Fibroblast of upper back skin (primary cell): ENCODE measurements at places on chromosomes 3 and 15.

DNA sequence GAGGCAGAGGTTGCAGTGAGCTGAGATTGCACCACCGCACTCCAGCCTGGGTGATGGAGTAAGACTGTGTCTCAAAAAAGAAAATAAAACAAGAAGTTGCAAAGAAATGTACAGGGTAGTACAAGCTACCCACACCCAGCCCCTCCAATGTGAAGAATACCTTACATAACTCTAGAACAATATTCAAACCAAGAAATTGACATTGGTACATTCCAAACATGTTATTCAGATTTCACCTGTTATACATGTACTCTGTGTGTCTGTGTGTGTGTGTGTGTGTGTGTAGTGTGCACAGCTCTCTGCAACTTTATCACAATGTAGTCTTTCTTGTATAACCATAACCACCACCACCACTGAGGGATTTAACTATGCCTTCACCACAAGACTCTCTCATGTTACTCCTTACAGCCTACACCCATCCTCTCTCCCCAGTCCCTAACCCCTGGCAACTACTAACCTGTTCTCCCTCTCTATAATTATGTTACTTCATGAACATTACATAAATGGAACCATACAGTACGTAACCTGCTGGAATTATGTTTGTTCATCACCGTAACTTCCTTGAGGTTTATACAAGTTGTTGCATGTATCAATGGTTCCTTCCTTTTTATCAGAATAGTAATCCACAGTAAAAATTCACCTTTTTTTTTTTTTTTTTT is 16.2 kb upstream of the TJP1 start:
- DNase-seq = no peak

- DNase-seq = no peak
These were observed 246.8 kb upstream of the TOPAZ1 start for GRCh38 chr3:43994657-43995546.

DNA sequence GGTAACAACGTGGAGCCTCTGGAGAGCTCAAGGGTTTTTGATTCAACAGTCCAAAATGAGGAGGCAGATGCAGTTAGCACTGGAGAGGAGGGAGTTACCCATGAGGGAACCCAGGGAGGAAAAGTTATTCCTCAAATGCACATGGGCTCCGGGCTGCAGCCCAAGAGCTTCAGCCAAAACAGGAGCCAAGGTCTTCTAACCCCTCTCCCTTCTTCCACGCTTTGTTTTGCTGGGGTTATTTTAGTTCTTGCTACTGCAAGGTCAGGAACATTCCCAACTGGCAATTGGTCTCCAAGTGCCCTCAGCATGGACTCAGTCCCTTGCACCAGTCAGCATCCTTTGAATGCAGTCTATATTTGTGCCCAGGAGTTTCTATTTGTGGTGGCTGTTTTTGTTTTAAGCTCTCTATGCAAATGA is 90.0 kb downstream of the TGFBR2 start:
- no peak for DNase-seq

DNA sequence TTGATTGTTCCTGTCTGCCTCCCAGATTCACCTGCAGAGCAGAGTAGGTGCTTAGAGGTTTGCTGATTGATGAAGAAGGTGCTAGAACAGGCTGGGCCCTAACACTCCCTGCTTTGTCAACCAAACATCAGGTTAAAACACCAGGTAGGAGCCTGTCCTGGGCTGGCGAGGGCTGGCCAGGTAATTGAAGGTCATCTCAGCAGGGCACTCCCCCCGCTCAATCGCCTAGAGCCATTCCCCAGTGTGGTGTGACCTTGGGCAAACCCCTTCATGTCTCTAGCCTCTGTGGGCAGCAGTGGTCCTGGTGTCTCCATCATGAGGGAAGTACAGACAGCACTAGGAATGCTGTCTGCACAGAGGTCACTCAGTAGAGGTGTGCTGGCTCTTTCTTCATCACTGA is 88.3 kb downstream of the KLF15 start:
- DNase-seq = no peak

DNA sequence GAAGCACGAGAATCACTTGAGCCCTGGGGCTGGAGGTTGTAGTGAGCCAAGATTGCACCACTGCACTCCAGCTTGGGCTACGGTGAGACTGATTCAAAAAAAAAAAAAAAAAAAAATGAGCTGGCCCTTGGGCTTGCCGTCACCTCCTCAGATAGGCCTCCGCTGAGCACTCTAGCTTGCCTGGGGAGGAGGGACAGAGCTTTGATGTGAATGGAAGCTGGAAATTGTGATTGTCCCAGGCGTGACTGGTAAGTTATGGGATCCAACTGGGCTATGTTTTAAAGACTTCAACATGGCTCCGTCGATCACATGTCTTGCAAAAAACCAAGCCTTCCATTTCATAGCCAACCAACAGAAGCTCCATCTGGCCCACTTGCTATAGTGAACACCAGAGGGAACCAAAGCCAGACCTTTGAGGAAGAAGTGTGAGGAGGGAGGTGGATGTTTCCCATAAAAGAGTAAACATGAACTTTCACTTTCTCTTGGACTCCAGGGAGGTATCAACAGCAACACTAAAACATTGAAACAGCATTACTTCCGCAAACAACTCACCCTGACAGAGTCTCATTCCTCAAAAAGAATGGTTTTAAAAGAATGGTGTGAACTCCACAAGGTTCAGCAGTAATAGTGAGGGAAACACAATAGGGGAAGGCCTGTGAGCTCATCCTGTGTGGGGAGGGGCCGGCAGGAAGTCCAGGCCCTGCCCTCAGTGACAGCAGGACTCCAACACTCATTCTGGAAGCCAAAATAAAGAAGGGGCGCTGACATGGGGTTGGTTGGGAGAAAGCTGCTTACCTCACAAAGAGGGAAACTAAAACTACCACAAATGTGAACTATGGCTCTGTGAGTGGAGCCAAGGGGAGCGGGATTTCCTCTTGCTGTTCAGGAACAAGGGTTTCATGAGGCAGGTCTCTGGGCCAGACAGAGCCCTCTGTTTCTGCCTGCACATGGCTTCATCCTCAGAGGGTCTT is 59.2 kb upstream of the IL12A start:
- DNase-seq = peak; percentile 81

- DNase-seq = peak; percentile 80
These were observed 29.8 kb downstream of the SLC6A6 start for GRCh38 chr3:14431917-14432834.

DNA sequence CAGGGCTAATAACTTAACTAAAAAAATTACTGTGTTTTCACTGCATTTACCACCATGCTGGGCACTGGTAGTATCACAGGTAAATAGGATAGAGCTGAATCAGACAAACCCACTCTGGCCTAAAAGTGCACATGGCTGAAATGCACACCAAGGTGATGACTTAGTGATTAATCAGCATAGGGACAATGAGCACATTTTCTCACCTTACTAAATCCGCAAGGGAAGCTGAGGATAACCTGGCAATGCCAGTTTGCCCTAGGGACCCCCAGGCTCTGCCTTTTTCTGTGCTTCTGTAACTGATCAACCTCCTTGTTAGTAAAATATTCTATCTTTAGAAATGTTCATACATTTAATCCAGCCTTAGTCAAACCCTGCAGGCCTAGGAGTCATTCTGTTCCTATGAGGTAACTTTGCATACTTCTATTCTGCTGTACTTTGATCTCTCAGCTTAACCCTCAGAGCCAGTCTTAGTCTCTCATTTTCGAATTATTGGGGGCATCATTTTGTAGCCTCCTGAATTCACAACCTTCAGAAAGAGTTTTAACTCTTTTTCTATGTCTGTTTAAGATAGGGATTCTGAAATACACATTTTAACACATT is 562.9 kb upstream of the KCNMB2 start:
- DNase-seq = peak; percentile 62

DNA sequence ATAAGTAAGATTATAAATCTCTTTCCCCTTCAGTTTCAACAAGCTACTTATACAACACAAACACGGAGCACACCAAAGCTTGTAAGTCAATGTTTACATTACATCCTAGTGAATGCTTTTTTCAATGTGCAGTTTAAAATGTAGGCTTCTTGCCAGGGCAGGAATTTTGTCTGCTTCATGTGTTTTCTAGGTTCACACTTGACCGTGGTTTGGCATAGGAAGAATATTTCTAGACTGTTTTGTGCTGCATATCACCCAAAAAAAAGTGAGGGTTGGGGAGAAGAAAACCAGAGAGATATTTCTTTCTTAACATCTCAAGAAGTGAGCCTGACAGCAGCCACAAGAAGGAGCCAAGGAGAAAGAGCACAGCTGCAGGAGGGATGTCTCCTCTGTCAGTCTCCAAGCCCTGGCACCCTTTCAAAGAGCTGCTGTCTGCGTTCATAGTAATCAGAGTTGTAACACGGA is 255.8 kb downstream of the MEIS2 start:
- peak; percentile 84 for DNase-seq

DNA sequence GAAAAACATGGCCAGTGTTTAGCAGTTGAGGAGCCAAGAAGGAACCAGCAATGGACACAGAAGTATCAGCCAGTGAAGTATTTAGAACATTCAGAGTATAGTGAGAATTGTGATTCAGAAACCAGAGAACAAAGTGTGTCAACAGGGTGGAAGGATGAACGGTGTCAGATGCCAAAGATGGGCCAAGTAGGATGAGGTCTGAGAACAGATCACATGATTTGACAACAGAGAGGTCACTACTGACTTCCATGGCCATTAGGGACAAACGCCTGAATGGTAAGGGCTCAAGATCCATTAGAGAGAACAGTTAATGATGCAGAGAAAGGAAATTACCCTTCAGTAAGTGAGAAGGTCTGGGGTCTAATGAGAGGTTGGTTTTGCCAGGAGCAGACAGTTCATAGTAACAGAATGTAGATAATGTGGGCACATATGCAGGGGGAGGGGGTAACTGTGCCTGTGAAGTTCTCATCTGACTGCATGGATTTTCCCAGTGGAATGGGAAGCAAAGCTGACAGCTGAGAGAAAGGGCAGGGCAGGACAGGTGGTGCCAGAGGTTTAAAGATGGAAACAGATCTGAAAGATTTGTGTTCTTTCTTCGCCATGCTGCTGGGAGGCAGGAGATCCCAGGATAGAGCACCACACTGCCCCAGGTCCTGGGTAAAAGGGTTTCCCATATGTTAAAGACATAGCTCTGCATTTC is 4.8 kb upstream of the ACAD9 start:
- no peak for DNase-seq
